ENCODE measurements at places on chromosomes 7 and 10.

DNA sequence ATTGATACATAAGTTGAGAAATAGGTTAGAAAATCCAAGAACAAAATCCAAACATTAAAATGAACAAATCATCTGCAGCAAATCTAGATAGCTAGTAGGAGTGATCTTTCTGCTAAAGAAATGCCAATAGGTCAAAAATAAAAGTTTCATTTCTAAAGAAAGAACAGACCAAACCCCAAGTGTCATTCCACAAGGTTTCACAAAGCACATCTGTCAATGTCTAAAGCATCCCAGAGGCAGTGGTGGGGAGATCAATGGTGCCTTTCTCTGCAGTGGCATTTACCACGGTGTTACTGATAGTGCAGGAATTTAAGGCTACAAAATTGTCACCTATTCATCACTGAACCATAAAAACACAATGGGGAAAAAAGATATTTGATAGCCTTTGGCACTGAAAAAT is 147.9 kb downstream of the PARD3 start:
- no peak for DNase-seq

GRCh38 chr10:24623383-24623782 is 100.3 kb downstream of the ARHGAP21 start:
- no peak for DNase-seq

DNA sequence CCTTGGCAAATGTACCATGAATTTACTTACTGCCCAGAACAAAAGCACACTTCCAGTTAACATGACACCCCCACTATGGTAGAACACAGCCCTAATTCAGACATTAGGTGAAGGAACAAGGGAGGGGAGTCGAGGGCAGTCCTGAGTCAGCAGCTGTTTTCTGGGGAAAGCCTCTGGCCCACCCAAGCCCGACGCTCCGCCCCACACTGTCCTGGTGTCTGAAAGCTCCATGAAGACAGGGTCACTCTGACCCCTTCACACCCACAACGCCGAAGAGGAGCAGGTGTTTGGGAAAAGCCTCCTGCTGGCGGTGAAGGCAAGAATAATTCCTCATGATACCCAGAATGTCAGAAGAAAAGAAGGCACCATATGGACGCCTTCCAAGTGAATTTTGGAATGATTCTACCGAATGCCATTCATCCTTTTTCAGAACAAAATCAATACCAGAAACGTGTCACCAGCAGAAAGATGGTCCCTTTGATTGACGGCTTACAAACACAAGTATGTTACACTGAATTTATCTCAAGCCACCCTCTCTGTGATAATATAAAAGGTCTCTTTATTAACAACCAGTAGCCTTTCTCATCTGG is 172.1 kb downstream of the DIP2C start:
- DNase-seq: no peak

- DNase-seq: no peak
Observed at GRCh38 chr10:128001849-128002248, 94.9 kb downstream of the PTPRE start.

DNA sequence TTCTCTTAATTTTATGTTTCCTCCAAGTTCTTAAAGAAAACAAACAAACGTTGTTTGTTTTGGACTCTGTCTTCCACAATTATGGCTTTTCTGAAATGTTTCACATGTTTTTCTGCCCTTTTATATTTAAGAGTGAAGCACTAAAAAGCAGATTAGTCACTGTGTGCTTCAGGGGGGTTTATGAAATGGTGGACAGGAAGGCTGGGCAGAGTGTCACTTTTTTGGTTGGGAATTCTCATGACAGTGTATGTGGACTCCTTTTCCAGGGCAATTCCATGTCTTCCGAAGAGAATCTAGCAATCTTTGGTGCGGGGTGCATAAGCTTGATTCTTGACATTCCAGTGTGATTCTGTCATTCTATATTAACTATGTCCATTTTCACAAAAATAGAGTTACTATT is 669.4 kb downstream of the PARD3 start:
- DNase-seq: no peak

- no peak for DNase-seq
Observed at GRCh38 chr10:89516149-89516832, 19.1 kb downstream of the SLC16A12 start.

- DNase-seq: no peak
Observed at GRCh38 chr7:17622451-17622850, 317.8 kb downstream of the SNX13 start.

GRCh38 chr10:48926255-48926654 is 13.4 kb downstream of the LRRC18 start:
- no peak for DNase-seq

DNA sequence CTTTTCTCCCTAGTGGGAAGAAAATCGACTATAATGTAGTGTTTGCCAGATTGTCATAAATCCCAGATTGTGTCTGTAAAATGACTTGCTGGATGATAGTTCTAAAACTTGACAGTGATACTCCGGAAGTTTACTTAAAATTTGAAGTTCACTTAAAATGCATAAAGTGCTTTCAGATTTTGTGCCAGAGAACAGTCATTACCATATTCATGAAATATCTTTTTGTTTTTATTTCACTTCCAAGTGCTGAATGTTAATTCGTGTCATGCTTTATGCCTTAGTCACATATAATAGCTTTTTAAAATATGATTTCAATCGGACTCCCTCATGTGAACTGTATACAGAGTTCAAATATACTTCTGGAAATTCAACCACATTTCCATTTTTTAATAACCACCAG is 30.4 kb downstream of the PRPF18 start:
- DNase-seq: no peak

- no peak for DNase-seq
Observed at GRCh38 chr10:10818082-10818481, 199.6 kb upstream of the CELF2 start.

GRCh38 chr10:115118346-115118745 is 25.2 kb downstream of the ATRNL1 start:
- DNase-seq: no peak

DNA sequence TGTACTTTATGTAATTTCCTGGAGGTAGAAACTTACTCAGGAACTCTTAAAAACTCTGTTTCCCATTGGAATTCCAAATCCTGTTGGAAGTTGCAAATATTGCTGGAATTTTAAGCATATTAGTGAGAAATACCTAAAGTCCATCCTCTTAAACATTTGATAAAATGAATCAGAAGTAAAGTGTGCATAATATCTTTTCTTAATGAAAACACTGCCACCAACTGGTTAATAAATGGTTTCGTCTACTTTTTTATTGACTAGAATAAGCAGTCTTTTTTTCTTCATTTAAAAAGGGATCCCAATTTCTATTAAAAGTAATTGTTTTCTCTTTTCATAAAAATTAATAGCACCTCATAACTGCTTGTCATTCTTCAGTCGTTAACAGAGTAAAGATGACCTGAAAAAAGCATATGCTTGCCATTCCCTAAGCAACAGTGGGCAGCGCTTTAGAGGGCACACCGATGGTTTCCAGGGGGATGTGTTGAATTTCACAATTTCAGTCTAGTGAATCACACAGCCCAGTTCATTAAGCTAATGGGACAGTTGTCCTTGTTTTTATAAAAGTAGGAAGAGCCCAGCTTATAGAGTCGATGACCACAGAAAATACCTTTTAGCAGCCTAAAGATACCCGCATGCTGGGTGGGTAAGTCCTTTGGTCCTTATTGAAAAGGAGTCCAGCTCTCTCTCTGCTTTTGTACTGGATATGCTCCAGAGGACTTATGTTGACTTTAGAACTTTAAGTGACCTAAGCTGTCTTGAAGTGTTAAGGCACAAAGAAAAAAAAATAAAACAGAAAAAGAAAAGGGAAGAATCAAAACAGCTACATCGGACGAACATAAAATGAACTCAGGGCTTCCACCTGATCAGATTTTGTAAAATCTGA is 28.5 kb downstream of the NPS start:
- no peak for DNase-seq

DNA sequence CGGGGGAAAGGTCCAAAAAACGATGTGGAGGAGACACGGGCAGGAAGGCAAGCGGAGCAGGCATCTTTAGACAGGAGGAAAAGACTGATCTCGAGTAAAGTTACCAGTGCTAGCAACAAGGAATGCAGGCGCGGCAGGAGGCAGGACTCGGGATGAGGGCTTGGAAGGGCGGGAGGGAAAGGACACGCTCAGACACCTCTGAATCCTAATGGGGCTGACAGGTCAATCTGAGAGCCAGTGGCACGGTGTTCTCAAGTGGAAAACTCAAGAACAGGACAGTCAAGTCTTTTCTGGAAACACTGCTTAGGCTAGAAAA is 155.3 kb upstream of the COBL start:
- DNase-seq: no peak

GRCh38 chr10:3693022-3693697 is 91.8 kb downstream of the KLF6 start:
- DNase-seq: no peak

DNA sequence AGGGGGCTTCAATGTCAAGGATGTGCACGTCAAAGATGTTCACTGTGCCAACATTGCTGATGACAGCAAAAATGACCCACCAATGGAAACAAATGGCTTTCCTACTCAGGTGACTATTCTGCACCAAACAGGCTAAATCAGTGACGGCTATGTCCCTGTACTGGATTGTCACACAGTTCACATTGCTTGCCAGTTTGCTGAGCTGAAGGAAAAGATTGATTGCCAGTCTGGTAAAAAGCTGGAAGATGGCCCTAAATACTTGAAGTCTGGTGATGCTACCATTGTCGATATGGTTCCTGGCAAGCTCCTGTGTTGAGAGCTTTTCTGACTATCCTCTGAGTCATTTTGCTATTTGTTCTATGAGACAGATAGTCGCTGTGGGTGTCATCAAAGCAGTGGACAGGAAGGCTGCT is 202.2 kb upstream of the ETV1 start:
- DNase-seq: no peak

DNA sequence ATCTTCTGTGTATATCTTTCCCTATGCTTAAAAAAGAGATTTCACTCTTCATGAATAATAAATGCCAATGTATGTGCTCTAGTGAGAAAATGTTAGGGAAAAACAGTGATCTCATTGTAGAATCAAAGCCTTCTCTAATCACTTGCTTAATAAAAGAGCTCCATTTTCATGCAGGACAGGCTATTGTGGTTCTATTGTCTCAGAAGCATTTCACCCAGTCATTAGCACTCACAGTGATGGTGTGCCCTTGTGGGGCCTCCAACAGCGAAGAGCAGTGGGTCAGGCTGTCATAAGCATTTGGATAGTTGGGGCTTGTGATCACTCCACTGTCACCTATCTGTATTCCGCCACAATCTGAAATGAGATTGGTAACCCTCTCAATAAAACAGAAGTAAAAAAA is 83.9 kb upstream of the RSU1 start:
- DNase-seq: no peak

DNA sequence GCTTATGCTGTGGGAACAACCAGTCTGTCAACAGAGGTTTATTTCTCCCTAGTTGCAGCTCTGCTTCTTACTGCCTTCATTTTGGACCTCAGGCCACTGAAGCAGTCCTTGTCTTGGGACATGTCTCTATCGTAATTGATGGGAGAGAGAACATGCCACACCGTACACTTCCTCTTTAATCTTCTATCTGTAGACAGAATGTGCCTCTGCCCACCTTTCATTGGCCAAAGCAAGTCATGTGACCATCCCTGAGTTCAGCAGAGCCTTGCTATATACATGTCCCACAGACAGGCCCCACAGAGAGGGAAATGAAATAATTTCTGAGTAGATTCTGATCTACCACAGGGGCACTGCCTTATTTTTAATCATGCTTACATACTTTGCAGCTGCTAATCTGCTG is 98.0 kb downstream of the KCND2 start:
- no peak for DNase-seq

DNA sequence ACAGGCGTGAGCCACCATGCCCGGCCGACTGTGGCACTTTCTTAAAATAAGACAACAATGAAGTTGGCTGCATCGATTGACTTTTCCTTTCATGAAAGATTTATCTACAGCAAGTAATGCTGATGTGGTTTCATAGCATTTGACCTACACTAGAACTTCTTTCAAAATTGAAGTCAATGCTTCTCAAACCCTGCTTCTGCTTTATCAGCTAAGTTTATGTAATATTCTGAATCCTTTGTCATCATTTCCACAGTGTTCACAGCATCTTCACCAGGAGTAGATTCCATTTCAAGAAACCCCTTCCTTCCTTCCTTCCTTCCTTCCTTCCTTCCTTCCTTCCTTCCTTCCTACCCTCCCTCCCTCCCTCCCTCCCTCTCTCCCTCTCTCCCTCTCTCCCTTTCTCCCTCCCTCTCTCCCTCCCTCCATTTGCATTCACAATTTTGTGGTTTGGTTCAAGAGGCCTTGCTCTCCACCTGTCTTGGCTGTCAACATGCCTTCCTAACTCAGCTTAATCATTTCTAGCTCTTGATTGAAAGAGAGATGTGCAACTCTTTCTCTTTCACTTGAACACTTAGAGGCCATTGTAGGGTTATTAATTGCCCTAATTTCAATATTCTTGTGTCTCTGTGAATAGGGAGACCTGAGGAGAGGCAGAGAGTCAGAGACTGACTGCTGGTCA is 52.1 kb downstream of the HDAC9 start:
- DNase-seq: no peak

DNA sequence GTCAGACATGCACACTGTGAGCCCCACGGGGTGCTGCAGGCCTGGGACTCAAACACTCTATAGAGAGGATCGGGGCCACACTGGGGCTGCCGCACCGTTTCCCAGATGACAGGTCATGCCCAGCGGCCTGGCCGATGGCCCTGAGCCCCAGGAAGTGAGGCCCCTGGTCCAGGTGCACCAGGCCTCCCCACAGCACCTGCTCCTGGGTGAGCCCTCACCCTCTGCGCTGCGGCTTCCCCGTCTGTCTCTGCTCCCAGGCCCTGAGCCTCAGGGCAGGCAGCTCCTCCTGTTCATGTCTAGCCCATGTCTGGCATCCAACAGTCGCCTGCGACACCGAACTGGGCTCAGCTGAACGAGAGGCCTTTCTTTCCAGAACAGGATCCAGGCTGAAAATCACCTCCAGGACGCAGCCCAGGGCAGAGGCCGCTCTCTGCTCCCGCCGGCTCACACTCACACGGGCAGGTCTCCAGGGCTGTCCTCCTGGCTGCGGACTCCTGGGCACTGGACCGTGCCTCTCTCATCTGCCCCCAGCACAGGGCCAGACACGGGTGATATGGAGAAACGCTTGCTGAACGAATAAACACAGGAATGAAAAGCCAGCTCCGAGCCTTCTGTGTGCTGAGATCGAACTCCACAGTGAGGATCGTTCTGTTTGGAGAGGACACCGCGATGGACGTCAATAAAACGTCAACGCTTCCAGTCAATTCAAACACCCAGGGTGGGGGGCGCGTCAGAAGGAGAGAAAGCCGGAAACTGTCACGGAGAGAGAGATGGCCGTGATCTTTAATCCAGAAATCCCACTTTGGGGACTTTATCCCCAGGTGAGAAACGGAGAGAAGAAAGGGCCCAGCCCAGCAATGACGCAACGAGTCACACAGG is 202.4 kb downstream of the ELFN1 start:
- DNase-seq: no peak

All from activated naive CD8-positive, alpha-beta T cell treated with anti-CD3 and anti-CD28 coated beads, Interleukin-2, amount 10 ng/mL, durations not matched to agents 7 days and 5 days (primary cell).